ENCODE measurements at places on chromosomes 1 and 21.

DNA sequence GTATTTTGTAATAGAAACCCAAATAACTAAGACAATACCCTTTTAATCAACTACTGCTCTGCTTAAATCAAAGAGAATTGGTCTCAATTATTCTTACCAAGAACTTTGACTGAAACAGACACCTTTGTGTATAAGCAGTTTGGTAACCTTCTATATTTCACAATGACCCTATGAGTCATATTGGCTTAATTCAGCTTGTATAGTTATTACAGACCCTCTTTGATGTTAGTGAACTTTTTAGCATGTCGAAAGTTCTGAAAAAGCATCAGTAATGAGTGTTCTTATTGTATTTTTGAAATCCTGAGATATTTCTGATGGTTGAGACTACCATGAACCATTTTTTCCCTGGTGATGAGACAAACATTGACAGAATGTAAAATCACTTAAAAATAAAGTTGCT, 43.3 kb upstream of the RABGAP1L start:
- DNase-seq: peak; percentile 59

DNA sequence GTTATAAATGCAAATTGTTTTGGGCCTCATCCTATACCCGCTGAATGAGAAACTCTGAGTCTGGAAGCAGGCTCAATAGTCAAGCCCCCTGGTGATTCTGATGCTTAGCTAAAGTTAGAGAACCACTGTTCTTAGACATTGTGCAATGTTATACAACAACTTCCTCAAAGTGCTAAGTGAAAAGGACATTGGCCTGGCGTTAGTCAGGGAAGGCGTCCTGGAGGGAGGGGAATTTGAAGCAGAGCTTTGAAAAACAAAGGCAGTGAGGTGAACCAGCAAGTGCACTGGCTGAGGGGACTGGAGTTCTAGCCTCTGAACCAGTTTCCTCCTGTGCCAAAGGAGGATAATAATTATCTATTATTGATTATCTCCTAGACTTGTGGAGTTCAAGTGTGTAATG, 5.1 kb downstream of the CD1D start:
- DNase-seq: no peak

DNA sequence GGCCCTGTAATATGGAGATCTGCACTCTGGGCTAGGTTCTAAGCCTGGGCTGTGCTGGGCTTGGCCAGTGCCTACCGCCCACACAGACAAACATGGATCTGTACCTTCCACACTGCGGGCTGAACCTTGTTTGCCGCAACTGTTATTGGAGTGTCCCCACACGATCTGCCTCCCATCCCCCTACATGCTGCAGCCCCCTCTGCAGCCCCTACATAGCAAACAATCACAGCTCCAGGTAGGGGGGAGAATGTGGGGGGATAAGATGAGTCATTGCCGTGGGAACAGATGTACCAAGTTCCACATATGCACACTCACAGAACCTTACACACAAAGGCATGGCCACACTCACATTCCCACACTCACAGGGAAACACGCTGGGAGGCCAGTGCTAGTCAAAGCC, 2.1 kb upstream of the HCRTR1 start:
- no peak for DNase-seq

- DNase-seq: no peak
These were observed 138.3 kb upstream of the ETS2 start for GRCh38 chr21:38667291-38667870.

- no peak for DNase-seq
These were observed 5.0 kb downstream of the PTPRC start for GRCh38 chr1:198643808-198644207.

DNA sequence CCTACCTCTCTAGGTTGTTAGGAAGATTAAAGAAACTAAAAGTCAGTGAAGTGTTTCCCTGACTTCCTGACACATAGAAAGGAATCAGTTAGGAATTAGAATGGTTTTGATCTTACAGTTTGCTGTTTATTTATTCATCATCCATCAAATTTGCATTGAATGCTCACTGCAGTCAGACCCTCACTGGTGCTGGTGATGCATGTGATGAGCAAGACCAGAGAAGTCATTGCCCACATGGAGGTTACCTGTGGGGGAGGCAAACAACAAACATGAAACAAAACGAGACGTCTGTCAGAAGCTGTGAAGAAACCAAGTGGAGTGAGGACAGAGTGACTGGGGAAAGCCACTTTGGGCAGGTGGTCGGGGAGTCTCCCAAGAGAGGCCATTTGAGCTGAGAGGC, 6.4 kb downstream of the CTPS1 start:
- DNase-seq: no peak

GRCh38 chr1:64599242-64599641, 129.3 kb downstream of the CACHD1 start:
- peak; percentile 8 for DNase-seq

DNA sequence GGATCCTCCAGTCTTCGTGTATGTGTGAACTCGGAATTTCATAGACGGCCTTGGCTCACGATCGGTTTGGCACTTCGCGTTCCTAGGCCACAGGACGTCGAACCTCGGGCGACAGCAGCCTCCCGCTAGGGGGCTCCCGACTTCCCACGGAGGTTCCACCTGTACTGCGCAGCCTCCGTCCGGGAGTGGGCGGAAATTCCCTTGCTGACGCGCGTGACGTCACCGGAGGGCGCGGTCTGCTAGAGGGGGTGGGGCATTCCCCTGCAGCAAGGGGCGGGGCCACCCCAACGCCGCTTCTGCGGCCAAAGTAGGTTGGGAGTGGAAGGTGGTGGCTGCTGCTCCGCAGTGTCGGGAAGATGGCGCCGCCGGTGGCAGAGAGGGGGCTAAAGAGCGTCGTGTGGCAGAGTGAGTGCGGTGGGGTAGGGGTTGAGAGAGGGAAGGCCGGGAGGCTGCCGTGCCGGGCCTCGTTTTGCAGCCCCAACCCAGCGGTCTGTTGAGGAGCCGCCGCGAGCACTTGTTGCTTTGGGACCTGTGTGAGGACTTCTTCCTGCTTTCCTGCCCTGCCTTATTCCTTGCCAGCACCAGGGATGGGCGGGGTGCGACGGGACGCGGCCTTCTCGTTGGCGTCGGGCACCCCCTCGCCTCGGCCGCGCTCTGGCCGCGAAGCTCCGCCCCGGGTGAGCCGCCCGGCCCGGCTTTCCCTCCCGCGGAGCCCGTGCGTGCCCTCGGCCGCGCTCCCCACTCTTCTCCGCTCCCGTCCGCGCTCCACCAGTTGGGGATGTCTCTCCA, at the start of gene STXBP3:
STXBP3 (plus strand) TSS at position 293 of the 789 bp plus-strand sequence; CDS start at position 357, 64 bp downstream.
- peak; percentile 99 for DNase-seq

DNA sequence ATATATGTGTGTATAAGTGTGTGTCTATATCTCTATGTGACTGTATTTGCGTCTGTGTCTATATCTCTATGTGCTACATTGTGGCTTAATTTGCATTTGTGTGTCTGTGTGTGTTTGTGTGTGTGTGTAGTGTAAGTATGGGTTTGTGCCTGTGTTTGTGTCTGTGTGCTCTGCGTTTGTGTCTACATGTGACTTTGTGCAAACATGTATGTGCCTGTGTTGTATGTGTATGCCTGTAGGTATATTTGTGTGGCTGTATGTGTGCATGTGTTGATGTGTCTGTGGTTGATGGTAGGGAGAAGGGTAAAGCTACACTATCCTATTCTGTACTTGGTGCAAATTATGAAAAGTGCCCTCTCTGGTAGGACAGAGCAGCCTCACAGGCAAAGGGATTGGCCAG, 7.3 kb upstream of the FGGY start:
- no peak for DNase-seq

- no peak for DNase-seq
These were observed 75.8 kb upstream of the ABCD3 start for GRCh38 chr1:94342416-94342815.

GRCh38 chr1:113027007-113027406, 46.0 kb upstream of the LRIG2 start:
- no peak for DNase-seq

- no peak for DNase-seq
These were observed 58.5 kb downstream of the TENT5C start for GRCh38 chr1:117664314-117664713.

DNA sequence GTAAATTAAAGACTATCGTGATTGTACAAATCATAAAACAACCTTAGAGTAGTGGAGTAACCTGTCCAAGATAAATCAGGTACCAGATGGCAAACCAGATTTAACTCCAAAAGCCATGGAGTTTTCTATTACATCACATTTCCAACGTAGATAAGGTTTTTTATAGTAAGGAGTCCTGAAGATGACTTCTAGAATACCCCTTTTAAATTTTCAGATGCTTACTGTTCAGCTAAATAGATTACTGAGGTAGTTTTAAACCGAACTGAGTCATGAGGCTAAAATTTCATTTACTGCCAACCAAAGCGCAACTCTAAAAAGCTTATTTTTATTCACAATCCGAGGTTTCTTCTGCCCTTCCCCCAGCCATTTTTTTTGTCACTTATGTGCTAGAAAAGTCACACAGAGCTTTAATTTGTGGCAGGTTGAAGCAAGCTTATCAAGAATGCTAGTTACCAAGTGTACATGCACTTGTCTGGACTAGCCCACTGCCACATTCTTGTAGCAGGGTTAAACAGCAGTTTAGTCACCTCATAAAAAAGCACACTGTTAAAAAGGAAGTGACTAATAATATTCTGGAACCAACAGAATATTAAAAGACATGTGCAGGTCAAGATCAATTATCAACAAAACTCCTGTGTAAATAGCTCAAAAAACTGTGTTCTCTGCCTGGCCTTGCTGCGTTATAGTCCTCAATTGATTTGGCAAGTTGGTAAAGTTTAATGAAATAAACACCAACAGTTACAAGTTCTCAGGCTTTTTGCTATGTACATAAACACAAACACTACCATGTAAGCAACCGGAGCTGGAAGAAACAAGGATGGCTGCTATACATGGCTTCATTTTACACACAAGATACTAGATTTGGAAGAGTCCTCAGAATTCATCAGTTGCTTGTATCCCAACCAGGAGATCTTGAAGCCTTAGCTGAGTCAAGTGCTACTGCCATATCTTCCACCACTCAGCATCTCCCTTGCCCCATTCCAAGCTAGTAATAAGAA, 180.3 kb upstream of the DMRTA2 start:
- DNase-seq: peak; percentile 77

DNA sequence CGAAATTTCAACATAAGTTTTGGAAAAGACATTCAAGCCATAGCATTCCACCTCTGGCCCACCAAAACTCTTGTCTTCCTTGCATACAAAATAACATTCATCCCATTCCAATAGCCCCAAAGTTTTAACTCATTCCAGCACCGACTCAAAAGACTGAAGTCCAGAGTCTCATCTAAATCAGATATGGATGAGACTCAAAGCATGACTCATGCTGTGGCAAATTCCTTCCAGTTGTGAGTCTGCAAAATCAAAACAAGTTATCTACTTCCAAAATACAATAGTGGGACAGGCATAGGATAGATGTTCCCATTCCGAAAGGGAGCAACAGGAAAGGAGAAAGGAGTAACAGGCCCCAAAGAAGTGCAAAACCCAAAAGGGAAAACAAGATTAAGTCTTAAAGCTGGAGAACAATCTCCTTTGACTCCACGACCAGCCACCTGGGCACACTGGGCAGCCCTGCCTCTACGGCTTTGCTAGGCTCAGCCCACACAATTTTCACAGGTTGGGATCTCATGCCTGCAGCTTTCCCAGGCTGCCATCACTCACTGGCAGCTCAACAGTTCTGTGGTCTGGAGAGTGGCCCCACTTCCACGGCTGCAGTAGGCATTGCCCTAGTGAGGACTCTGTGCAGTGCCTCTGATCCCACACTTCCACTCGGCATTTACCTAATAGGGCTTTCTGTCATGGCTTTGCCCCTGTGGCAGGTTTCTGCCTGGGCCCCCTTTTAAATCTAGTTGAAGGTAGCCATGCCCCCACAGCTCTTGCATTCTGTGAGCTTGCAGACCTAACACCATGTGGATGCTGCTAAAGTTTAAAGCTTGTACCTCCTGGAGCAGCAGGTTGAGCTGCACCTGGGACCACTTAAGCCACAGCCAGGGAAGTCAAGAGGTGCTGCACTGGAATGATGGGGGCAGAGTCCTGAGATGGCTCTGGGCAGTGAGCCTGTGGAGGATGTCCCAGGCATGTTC, 51.0 kb downstream of the RUNX3 start:
- peak; percentile 57 for DNase-seq

DNA sequence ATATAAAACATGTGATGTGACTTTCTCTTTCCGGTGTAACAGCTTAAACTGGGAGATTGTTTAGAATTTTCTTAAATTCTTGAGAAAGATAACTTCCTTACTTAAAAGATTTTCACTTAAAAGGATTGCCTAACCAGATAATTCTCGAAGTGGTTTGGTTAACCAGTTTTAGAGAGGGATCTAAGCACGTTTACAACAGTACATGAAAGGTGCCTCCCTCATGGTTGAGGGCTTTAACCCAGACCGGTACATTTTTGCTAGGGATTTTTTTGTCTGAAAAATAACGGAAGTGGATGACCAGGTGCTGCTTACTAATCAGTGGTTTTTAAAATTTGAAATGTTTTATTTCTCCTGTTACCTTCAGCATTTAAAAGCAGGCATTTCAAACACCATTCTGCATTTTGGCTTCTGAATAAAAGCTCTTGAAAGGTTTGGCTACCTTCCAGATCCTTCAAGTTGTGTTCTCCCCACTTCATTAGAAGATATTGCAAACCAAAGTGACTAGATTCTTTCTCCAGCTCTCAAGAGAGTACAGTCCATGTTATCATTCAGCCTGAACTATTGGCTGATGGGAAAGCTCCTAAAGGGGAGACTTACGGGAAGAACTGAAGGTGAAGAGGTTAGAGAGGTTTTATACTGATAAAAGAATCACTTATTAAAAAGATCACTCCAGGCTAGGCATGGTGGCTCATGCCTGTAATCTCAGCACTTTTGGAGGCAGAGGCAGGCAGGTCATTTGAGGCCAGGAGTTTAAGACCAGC, 12.8 kb downstream of the S100PBP start:
- DNase-seq: no peak

DNA sequence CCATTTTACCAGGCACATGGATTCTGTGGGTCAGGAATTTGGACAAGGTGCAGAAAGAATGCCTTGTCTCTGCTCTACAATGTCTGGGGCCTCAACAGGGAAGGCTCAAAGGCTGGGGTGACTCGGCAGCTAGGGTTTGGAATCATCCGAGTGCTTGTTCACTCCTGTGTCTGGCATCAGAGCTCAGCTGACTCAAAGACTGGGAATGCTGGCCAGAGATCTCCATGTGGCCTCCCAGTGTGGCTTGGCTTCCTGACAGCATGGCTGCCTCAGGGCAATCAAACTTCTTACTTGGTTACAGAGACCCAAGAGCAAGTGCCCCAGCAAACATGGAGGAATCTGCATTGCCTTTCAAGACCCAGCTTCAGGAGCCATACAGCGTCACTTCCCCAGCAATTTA, 110.5 kb downstream of the TOMM20 start:
- DNase-seq: peak; percentile 98

- DNase-seq: no peak
These were observed 31.1 kb downstream of the LHX8 start for GRCh38 chr1:75165264-75165663.

DNA sequence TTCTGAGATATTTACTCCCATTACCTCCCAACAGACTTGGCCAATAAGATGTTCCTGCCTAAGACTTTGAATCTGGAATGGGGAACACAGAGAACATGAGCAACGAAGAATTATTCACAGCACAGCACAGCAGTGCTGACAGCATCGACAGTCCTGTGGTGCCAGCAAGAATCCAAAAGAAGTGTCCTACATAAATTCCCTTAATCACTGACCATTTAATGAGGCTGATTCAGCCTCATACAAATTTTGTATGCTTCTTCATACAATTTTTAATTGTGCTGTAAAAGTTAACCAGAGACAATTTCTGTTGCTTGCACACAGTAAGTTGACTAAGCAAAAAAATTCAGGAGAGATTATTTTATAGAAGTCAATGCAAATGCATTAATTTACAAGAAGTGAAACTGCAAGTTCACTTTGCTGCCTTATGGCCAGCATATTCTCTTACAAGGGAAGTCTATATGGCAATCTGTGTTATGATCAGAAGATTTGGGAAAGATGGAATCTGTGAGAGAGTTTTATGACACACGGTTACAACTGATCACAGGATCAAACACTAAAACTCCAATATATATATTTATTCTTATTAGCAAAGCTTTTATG, 855.9 kb downstream of the LTN1 start:
- DNase-seq: no peak
